Effector memory CD8-positive, alpha-beta T cell (primary cell): ENCODE measurements at places on chromosomes 4 and X.

DNA sequence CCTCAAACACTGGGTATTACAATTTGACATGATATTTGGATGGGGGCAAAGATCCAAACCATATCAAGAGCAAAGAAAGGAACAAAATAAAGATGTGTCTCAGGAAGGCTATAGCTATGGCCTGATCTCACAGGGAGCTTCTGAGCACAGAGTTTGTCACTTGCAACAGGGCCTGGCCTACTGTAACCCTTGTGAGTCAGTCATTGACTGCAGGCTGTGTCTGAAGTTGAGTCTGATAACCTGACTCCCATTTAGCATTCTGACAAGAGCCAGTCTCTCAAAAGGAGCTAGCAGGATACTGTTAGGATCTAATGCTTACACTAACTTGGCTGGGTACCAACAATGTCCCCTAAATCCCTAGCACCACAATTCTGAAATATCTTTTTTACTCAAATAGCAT, 612.5 kb upstream of the TECRL start:
- H3K27me3 ChIP-seq = no peaks in the 10 kb centered on the region
- peaks cover 3% of the 10 kb centered on the region for H3K36me3 ChIP-seq
- no peaks in the 10 kb centered on the region for H3K4me1 ChIP-seq

DNA sequence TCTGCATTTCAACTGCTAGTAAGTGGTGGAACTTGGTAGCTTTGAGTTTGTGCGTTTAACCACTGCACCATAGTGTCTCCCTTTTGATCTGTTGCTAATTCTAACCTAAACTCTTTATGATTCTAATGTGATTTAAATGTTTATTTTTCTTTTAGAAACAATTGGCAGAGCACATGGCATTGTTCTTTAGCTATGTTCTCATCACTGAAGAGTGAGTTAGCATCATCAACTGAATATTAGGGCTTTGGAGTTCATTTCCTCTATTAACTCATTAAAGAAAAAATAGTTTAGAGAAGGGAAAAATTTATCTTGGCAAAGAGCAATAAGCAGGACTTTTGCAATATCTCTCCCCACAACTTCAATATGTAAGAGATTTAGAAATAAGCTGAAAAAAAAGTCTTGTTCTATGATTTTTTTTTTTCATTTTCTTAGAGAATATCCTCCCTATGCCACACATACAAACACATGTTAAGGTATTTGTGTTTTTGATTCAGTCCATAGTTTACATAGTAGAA, 25.7 kb downstream of the CPEB2 start:
- H3K27me3 ChIP-seq = no peaks in the 10 kb centered on the region
- H3K4me3 ChIP-seq = no peak overlapping the region
- no peak for DNase-seq
- peaks cover 40% of the 10 kb centered on the region for H3K4me1 ChIP-seq
- no peak overlapping the region for H3K27ac ChIP-seq
- peaks cover 14% of the 10 kb centered on the region for H3K36me3 ChIP-seq

GRCh38 chr4:185247151-185247550, 37.8 kb downstream of the SNX25 start:
- H3K36me3 ChIP-seq = peaks cover 6% of the 10 kb centered on the region
- no peak overlapping the region for H3K4me3 ChIP-seq
- peaks cover 4% of the 10 kb centered on the region for H3K4me1 ChIP-seq
- H3K27me3 ChIP-seq = no peaks in the 10 kb centered on the region
- H3K27ac ChIP-seq = no peak overlapping the region

GRCh38 chr4:182293691-182294255, 50.6 kb downstream of the TENM3 start:
- no peak overlapping the region for H3K27ac ChIP-seq
- H3K27me3 ChIP-seq = no peaks in the 10 kb centered on the region
- H3K4me3 ChIP-seq = no peak overlapping the region
- DNase-seq = no peak
- H3K4me1 ChIP-seq = no peaks in the 10 kb centered on the region

DNA sequence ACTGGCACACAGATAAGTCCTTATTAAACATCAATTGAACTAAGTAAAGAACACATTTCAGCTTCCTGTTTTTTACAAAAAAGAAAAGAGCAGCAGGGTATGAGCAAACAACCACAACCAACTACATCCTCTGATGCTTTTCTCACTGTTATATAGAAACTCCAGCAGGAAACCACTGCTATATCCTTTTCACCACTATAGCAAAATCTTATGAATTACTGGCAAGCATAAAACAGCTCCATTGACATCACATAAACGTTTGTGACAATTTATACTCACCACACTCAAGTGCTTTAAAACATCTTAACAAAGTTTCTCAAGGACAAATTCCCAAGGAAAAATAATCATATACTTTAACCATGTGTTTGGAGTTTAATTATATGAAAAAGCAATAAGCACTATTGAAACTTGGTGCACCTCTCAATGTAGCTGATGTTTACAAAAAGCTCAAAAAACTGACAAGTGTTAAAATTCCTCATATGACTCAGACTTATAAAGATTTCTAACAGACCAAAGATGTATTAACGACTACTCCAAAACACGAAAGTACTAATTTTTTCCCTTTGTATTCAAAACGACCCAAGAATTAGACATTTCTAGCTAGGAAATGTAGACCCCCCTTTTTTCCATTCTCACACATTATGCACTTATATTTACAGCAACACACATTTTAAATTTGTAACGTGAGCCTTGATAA, 12.9 kb downstream of the GPRIN3 start:
- no peak overlapping the region for H3K27ac ChIP-seq
- H3K36me3 ChIP-seq = peaks cover 56% of the 10 kb centered on the region
- peaks cover 77% of the 10 kb centered on the region for H3K4me1 ChIP-seq
- H3K4me3 ChIP-seq = peak overlapping the region; percentile 76

GRCh38 chr4:190020790-190021717, 6.0 kb downstream of the FRG2 start:
- peaks cover 8% of the 10 kb centered on the region for H3K36me3 ChIP-seq
- H3K4me1 ChIP-seq = peaks cover 22% of the 10 kb centered on the region
- H3K4me3 ChIP-seq = peak overlapping the region; percentile 49
- no peak overlapping the region for H3K27ac ChIP-seq
- H3K27me3 ChIP-seq = peaks cover 48% of the 10 kb centered on the region
- no peak for DNase-seq

DNA sequence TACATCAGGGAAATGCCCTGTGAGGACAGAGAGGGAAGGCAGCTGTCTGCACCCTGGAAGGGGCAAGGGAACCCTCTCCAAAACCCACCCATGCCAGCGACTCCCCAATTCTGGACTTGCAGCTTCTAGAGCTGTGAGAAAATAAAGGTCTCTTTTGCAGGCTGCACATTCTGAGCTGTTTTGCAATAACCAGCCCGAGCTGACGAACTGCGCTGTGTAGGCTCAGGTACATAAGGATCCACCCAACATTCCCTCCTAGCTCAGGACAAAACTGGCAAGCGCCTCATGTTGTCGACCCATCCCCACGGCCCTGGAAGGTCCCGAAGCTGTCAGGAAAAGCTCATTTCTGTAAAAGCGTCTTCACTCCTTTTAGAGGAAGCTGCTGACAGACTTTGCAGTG, 271.8 kb downstream of the CRLF2 start:
- no peak overlapping the region for H3K27ac ChIP-seq
- no peaks in the 10 kb centered on the region for H3K27me3 ChIP-seq
- no peaks in the 10 kb centered on the region for H3K4me1 ChIP-seq
- DNase-seq = no peak
- H3K4me3 ChIP-seq = no peak overlapping the region
